ENCODE measurements at places on chromosomes 12 and 14.
A peak's percentile ranks its signal among the peaks of the same experiment; 100 is the strongest.

DNA sequence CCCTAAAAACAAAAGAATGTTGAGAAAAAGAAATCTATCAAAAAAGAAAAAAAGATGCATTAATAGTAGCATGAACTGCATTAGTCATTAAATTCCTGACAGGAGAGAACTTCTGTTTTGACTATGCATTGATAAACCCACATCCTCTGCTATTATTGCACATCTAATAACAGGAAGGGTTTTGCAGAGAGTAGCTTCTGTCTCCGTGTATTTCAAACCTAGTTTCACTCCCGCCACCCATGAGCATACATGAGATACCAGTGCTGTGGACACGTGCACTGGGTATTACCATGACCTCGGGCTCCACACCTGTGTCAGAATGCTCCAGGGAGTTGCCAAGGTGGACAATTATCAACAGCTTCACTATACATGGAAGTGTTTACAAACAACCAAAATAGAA is 449.1 kb upstream of the SOX5 start:
- no peak for DNase-seq

DNA sequence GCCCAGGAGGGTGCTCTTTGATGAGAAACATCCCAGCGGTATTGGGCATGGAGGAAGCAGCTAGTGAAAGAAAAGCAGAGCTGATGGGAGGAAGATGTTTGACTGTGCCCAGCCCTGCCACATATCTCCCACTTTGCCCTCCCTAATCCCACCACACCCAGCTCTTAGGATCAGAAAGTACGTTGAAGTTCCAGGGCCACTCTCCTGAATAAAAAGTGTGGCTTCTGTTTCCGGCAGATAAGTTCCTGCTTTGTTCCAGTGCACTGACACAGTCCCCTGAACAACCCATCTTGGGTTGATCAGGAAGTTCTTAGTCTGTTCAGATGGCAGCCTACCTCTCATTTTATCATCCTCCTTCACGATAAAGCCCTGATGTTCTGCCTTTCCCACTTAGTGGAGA is 16.5 kb downstream of the TPCN1 start:
- no peak for DNase-seq

GRCh38 chr12:25719505-25719904 is 166.4 kb upstream of the LMNTD1 start:
- no peak for DNase-seq

DNA sequence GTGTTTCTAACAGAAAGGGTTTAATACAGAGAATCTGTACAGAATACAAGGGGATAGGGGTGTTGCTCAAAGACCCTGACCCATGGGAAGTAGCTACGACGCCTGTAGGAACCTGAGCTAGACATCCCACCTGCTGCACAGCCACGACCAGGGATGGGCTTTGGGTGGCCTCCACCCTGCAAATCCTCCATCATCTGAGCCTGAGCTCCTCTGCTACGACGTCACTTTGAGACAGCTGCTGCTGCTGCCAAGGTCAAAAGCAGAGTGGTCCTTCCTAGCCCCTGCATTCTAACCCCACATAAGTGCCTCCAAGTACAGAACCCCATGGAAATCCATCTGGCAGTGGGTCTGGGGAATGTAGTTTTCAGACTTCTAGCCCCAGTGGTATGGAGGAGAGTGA is 43.8 kb downstream of the JAG2 start:
- no peak for DNase-seq

GRCh38 chr14:91241863-91242262 is 2.6 kb downstream of the GPR68 start:
- DNase-seq, result no peak

DNA sequence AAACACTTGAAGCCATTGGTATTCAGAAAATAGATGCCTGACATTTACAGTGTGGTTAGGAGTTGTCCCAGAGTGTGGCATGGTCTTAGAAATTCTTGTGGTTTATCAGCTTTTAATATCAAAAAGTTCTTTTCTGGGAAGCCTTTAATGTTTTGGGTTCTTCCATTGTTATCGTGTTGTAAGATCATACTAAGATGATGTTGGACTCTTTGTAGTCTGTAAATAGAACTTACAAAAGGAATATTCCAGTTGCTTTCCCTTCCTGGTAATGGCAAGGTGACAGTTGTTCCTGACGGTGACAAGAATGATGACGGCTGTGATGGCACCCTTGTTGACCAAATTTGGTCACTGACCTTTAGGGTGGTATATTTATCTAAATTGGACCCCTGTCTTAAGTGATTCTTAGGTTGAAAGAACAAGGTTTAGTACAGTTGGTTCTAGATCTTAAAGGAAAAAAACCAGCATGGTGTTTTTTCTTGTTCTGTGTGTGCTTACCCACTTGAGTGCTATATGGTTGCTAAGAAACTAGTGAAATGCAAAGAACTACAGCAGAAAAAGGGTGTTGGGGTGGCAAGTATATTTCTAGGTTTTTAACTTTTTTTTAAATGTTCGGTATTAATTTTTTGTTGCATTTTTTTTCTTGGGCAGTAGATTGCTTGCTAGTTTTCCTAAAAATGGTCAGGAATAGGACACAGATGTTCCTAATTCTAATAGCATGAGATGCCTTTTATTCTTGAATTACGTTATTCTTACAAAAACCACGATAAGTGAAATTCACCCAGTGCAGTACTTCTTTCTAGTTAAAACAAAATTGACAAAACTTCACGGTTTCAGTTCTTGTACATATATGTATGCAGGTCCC is 2.1 kb downstream of the ATP2A2 start:
- DNase-seq, result peak; percentile 53

- DNase-seq, result peak; percentile 9
Measured at GRCh38 chr12:118958520-118958919, 22.8 kb upstream of the SRRM4 start.

GRCh38 chr14:72788255-72788654 is 105.6 kb downstream of the DPF3 start:
- DNase-seq, result no peak

DNA sequence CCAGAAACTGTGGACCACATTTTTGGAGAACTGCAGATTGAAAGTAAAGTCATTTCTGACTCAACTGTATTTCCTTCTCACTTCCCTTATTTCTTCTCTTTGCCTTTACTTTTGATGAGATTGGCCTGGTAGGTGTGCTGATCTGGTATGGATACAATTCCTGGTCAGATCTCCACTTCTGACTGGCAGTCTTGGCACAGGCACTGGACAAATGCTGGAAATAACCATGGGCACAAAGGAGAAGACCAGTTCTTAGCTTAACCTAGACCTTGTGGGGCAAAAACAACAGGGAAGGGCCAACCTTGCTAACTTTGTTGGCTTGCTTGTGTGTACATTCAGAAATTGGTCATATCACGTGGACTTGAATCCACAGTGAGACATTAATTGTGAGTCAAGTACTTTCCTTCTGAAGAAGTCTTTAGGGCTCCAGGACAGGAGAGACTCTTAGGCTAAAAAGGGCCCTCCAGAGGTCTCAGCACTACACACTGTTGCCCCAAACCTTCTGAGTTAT is 75.0 kb downstream of the DIP2B start:
- no peak for DNase-seq

- no peak for DNase-seq
Measured at GRCh38 chr14:42535397-42535796, 928.7 kb downstream of the LRFN5 start.

- DNase-seq, result no peak
Measured at GRCh38 chr12:53254816-53255545, 13.1 kb upstream of the ESPL1 start.

DNA sequence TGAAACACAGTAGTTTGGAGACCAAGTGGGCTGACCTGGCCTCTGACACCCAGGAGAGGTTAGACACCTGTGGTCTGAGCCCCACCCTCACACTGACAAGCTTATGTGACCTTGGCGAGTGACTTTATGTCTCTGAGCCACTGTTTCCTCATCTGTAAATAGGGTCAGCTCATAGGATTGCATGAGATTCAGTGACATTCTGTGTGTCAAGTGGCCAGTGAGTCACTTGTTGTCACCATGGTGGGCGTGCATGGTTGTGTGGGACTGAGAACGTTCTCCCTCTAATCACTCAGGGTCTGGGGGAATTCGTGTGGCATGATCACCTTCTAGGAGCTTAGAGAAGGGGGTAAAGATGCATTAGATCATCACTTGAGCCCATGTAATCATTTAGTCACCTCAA is 146.4 kb downstream of the PHETA1 start:
- no peak for DNase-seq

DNA sequence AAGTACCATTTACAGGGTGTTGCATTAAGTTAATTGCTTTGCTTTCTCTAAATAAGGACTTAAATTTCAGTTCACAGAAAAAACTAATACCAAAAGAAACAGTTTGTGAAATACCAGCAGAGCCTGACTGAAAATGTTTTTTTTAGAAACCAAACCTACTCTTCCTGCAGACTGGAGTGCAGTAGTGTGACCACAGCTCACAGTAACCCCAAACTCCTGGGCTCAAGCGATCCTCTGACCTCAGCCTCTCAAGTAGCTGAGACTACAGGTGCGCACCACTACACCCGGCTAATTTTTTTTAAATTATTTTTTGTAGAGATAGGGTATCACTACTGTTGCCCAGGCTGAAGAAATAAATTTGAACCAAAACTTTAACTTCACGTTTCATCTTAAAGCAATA is 103.5 kb upstream of the PLEKHA5 start:
- no peak for DNase-seq

GRCh38 chr12:68267892-68268396 is 14.5 kb upstream of the IL22 start:
- DNase-seq, result no peak

DNA sequence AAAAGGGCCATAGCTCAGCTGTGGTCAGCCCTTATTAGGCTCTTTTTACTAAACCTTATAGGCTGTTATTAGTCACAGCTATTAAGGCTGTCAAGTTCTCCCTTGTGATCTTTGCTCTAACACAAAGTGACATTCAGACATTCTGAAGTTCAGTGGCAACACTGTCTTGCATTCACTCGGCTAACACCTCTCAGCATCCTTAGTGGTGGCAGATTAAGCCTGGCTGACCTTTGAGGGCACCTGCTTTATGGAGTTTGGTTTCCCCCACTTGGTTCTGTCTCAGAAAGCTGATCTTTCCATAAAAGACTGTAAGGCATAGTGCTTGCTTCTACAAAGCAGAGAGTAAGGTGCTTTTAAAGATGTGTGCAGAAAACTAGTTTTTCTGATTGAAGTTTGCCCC is 677.4 kb upstream of the TMEM132C start:
- no peak for DNase-seq

DNA sequence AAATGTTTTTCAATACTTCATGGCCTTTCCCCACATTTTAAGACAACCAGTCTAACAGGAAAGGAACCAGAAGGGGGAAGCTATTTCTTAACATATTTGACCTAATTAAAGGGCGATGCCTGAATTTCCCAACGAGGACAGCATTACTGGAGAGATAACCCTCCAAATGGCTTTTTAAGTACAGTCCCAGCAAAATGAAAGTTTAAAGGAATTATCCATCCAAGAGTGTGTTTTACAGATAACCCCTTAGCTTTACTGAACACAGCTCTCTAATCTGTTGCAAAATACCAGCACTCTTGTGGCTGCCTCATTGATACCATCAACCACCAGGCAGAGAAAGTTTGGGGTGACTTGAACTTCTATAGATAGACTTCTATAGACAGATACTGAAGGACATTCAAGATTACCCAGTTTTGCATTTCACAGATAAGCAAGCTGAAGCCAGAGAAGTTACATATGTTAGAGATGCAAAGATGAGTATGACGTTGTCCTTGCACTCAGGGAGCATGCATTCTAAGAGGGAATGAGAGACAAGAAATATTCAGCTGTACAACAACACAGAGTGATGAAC is 41.3 kb upstream of the DUSP6 start:
- DNase-seq, result no peak

- DNase-seq, result no peak
Measured at GRCh38 chr14:92103363-92103989, 2.9 kb downstream of the ATXN3 start.

DNA sequence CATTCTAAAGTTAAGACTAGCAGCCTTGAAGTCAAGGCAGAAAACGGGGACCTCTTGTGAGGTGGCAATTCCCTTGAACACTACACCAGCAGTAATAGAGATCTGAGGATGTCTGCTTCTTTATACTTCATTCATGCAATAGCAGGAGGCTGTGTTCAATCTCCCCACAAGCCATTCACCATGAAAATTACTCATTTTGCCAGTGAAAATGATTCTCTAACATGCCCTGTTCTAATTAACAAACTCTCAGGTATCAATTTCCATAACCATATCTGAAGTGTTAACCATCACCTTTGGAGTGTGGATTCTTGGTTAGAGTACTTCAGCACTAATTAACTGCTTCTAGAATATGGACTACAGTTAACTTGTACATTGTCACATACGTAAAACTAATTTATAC is 3.4 kb upstream of the GLIPR1 start:
- DNase-seq, result no peak

DNA sequence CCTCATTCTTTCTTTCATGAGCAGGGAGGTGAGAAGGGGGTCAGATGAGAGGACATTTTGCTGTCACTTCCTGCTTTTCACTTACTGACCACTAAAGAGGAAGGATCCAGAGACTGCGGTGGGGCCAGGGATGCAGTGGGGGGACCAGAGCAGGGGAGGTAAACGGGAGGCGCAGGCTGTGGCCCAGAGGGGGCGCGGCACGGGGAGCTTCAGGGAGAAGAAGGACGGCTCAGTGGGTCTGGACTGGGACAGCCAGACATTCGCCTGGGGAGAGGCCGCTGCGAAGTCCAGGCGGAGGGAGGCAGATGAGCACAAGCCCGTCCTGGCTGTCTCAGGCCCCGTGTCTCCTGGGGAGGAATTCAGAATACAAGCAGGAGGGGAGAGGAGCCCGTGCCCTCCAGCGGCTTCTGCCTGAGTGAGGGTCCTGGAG is 41.2 kb downstream of the SLC6A12 start:
- no peak for DNase-seq

GRCh38 chr12:4985820-4986219 is 57.9 kb upstream of the KCNA5 start:
- no peak for DNase-seq

DNA sequence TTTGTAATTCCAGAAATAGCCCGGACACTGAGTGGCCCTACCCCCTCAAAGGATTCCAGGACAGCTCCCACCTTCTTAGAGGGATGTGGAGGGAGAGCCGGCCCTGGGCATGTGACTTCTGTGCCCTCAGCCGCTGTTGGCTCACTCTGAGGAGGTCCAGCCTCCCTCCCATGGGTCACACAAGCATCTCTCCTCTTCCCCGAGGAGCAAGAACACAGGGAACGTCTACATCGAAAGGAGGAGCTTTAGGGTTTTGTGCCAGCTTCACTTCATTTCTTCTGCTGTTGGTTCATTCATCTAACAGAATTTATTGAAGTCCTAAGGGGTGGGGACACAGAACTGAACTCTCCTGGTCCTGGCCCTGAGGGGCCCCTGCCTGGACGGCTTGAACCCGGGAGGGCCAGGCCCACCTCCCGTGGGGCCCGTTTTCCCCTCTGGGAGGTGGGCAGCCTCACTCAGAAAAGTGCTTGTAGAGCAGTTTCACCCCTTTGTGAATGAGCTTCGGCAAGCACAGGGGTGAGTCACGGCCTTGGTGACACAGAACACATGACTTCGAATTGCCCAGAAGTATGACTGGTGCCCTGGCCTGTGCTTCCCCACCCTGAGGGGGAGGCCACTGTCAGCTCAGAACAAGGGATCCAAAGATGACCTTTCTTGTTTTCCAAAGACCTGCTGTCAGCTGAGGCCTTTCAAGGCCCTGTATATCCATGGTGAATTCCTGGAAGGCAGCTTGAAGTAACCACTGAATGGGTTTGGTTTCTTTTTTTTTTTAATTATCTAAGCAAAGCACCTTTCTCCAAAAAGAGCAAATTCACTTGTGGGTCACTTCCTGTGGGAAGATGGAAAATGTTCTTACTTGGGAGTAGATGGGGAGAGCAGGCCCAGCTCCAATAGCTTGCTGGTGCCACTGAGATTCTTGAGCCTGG is 39.2 kb downstream of the NFKBIA start:
- no peak for DNase-seq

- no peak for DNase-seq
Measured at GRCh38 chr12:104684884-104685283, 228.1 kb downstream of the CHST11 start.

GRCh38 chr12:24172773-24173066 is 223.2 kb upstream of the SOX5 start:
- DNase-seq, result no peak

Measured in NCI-H1417 (cell line).